ENCODE measurements at places on chromosomes 6 and 20. TPM values are rescaled to one million over a fixed set of nuclear protein-coding genes. Genes with fewer than 3 reads are reported as not detected.

CDH4 gene
- 0.45 TPM for polyA plus RNA-seq

EMILIN3 gene
- 0.53 TPM for polyA plus RNA-seq

MCHR2 gene
- polyA plus RNA-seq: not detected

CDH26 gene
- polyA plus RNA-seq: 15.3 TPM

CGA gene
- polyA plus RNA-seq: not detected

SLC35F1 gene
- 22.7 TPM for polyA plus RNA-seq

SMPDL3A gene
- polyA plus RNA-seq: 46.3 TPM

SLC13A3 gene
- polyA plus RNA-seq: 0.78 TPM

GRM1 gene
- polyA plus RNA-seq: 200 TPM

FAM83B gene
- not detected for polyA plus RNA-seq

TRIM31 gene
- polyA plus RNA-seq: not detected

PLCB4 gene
- 53.1 TPM for polyA plus RNA-seq

TREM2 gene
- polyA plus RNA-seq: not detected

TUBB gene
- 159 TPM for polyA plus RNA-seq

WRNIP1 gene
- polyA plus RNA-seq: 47.0 TPM

HSF2 gene
- 27.2 TPM for polyA plus RNA-seq

C4B gene
- not detected for polyA plus RNA-seq

ACTL10 gene
- not detected for polyA plus RNA-seq

TTBK1 gene
- 0.62 TPM for polyA plus RNA-seq

CCDC28A gene
- 45.7 TPM for polyA plus RNA-seq

GSTA3 gene
- not detected for polyA plus RNA-seq

BTNL2 gene
- not detected for polyA plus RNA-seq

RAMACL gene
- 27.2 TPM for polyA plus RNA-seq

C6orf58 gene
- not detected for polyA plus RNA-seq

FRK gene
- polyA plus RNA-seq: 0.21 TPM

OR12D2 gene
- polyA plus RNA-seq: not detected

HACE1 gene
- polyA plus RNA-seq: 30.3 TPM

NHLRC1 gene
- polyA plus RNA-seq: 2.7 TPM

DST gene
- 335 TPM for polyA plus RNA-seq

ALDH8A1 gene
- polyA plus RNA-seq: 1.2 TPM

CNBD2 gene
- polyA plus RNA-seq: 0.91 TPM

ZBTB46 gene
- polyA plus RNA-seq: 6.3 TPM

TSHZ2 gene
- polyA plus RNA-seq: 3.8 TPM

PDE10A gene
- 20.0 TPM for polyA plus RNA-seq

NR2E1 gene
- not detected for polyA plus RNA-seq
